ENCODE measurements at places on chromosomes 7 and 10.

DNA sequence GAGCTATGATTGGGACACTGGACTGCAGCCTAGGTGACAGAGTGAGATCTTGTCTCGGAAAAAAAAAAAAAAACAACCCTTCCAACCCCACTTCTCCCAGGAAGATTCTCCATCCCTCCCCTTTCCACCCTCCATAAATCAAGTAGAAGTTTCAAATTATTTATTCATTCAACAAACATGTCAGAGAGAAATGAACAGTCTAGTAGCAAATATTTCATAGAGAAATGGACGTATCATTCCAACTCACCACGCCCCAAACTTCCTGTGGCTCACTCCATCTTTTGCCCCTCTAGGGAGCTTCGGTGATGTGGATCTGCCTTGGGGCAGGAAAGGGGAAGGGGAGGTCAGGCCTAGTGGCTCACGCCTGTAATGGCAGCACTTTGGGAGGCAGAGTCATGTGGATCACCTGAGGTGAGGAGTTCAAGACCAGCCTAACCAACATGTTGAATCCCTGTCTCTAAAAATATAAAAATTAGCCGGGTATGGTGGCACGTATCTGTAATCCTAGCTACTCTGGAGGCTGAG, 638 bp upstream of the TRAPPC14 start:
- no peak for DNase-seq

DNA sequence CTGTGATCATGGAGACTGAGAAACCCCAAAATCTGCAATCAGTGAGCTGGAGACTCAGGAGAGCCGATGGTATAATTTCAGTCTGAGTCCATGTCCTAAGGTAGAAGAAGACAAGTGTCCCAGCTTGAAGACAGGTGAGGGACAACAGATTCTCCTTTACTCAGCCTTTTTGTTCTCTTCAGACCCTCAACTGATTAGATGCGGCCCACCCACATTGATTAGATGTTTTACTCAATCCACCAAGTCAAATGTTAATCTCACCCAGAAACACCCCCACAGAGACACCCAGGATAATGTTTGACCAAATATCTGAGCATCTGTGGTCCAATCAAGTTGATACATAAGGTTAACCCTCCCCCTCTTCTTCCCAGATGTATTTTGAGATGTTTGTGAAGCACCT, 131.2 kb downstream of the PFKFB3 start:
- DNase-seq, result no peak

DNA sequence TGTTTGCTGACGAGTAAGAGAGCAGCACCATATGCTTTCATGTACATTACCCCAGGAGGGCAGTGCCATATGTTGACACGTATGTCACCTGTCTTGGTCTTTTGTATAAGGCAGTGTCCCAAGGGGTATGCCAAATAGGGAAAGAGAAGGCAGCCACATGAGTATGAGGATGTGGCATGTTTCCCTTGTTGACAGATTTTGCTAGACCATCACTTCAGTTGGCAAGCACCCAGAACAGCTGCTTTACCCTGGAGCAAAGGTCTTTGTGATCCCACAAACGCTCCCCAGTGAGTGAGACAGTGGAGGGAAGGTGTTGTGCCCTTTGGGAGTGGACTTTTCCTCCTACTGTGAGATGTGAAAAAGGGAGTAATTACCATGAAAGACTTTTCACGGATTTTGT, 350.1 kb downstream of the ETV1 start:
- peak; percentile 98 for DNase-seq

DNA sequence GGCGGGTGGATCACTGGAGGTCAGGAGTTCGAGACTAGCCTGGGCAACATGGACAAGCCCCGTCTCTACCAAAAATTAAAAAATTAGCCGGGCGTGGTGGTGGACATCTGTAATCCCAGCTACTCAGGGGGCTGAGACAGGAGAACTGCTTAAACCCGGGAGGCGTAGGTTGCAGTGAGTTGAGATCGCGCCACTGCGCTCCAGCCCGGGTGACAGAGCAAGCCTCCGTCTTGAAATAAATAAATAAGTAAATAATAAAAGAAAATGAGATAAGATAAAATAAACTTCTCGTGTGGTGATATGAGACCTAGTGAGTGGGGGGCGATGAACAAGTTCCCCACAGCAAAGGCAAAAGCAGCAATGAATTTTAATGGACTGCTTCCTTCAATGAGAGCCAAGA, 33.6 kb upstream of the LMTK2 start:
- DNase-seq, result no peak

GRCh38 chr10:130352291-130352645, 216.1 kb downstream of the GLRX3 start:
- no peak for DNase-seq

All from NCI-H524 (cell line).